Osteocyte (in vitro differentiated cells): ENCODE measurements at places on chromosomes 1 and 21. TPM values are rescaled to one million over a fixed set of nuclear protein-coding genes. Genes with fewer than 3 reads are reported as not detected.

DNA sequence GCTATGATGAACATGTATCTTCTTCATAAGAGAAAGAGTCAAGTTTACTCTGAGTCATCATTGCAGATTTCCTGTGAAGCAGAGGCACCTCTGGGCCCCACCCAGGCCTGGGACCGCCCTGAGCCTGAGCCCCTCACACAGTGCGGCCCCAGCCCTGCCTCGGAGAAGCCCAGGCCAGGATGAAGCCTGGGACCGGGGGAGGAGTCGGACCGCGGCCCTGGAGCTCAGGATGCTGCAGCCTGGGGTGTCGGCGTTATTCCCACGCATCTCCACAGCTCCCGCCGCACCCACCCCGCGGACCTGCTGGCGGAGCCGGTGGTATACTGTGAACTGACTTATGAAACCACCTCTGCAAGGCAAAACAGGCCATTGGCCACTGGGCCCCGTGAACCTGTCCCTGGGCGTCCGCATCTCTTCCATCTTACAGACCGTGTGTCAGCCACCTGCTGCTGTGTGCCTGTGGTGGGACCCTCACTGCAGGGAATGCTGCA is 2.4 kb upstream of the COL6A1 start:
- peak; percentile 84 for DNase-seq

DNA sequence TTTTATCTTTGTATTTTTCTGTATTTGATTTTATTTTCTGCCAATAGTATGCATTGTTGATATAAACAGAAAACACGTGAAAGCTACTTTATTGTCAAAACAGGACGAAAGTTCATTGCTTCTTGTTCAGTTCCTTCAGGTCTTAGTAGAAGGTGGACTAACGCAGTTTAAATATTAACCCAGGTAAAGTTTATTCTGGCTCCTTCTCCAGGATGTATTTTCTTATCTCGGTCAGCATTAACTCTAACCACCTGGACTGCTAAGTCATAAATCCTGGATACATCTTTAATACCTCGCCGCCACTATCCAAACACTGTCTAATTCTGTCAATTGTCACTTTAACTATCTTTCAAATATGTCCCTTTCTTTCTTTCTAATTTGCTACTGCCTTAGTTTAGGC is 5.7 kb upstream of the SOAT1 start:
- DNase-seq = no peak

- no peak for DNase-seq
These were observed 95.5 kb upstream of the B3GALT2 start for GRCh38 chr1:193281894-193282293.

DNA sequence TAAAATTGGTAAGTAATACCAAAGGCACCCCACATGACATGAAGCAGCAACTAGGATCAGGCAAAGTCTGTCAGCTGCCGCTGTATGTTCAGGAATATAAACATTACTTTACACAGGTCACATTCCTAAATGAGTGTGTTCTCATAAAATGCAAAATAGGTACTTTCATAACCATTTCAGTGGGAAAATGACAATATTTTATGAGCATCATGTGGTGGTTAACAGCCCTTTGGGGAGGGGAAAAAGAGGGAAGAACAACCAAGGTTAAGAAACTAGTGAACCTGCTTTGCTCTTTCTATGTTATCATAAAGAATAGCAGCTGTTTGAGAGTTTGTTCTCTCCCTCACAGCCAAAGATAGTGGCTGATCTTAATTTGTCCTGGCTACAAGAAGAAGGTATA is 105.4 kb upstream of the LBR start:
- no peak for DNase-seq

- no peak for DNase-seq
These were observed 1.5 kb upstream of the LAX1 start for GRCh38 chr1:203763505-203763904.

DNA sequence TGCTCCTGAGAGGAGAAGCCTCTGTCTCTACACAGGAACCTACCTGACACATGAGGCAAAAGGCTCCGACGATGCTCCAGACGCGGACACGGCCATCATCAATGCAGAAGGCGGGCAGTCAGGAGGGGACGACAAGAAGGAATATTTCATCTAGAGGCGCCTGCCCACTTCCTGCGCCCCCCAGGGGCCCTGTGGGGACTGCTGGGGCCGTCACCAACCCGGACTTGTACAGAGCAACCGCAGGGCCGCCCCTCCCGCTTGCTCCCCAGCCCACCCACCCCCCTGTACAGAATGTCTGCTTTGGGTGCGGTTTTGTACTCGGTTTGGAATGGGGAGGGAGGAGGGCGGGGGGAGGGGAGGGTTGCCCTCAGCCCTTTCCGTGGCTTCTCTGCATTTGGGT is 3.9 kb upstream of the ACKR1 start:
- no peak for DNase-seq

- peak; percentile 97 for DNase-seq
These were observed 275.9 kb upstream of the C1orf105 start for GRCh38 chr1:172144445-172145061.

DNA sequence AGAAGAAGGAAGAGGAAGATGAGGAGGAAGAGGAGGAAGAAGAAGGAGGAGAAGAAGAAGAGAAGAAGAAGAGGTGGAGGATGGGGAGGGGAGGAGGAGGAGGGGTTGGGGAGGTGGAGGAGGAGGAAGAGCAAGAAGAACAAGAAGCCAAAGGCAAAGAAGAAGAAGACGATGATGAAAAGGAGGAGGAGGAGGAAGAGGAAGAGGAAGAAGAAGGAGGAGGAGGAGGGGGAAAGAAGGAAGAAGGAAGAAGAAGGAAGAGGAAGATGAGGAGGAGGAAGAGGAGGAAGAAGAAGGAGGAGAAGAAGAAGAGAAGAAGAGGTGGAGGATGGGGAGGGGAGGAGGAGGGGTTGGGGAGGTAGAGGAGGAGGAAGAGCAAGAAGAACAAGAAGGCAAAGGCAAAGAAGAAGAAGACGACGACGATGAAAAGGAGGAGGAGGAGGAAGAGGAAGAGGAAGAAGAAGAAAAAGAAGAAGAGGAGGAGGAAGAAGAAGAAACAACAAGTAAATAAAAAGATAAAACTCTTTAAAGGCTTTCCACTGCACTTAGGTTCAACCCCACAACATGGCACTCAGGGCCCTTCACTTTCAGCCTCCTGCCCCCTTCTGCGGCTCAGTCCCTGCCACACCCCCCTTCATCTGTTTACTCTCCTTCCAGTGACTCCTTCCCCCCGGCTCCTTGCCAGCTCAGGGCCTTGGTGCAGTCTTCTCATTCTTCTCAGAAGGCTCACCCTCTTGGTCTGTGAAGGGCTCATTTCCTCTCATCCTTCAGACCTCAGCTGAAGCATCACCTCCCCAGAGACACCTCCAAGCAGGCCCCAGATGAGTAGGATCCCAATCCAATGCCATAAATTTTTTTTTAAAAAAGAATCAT is 114.0 kb downstream of the KCNN3 start:
- no peak for DNase-seq

GRCh38 chr1:208851366-208851765 is 607.2 kb upstream of the PLXNA2 start:
- DNase-seq = no peak

DNA sequence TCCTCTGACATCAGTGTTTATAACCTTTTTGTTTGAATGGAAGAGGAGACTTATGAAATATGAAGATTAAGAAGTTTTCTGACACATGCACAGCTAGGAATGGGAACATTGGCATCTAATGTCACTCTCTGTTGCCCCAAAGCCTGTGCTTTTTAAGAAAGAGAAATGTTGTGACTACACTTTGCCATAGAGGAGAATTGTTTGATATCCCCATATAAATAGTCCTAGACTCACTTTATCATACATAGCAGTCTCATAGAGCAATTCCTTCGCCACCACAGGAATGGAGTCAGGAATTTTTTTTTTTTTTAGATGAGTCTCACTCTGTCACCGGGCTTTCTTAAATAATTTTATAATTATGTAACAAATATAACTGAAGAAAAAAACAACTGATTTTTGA is 1.5 kb downstream of the KRTAP21-3 start:
- no peak for DNase-seq

GRCh38 chr1:172488393-172488792 is 44.5 kb upstream of the PIGC start:
- no peak for DNase-seq

GRCh38 chr21:18164483-18164882 is 80.2 kb upstream of the CHODL start:
- no peak for DNase-seq

- no peak for DNase-seq
These were observed 30.1 kb downstream of the LDLRAD1 start for GRCh38 chr1:53987880-53988279.

- no peak for DNase-seq
These were observed 19.4 kb downstream of the RPS6KC1 start for GRCh38 chr1:213070406-213070805.

- no peak for DNase-seq
These were observed 11.1 kb downstream of the VSIG8 start for GRCh38 chr1:159851407-159851806.

DNA sequence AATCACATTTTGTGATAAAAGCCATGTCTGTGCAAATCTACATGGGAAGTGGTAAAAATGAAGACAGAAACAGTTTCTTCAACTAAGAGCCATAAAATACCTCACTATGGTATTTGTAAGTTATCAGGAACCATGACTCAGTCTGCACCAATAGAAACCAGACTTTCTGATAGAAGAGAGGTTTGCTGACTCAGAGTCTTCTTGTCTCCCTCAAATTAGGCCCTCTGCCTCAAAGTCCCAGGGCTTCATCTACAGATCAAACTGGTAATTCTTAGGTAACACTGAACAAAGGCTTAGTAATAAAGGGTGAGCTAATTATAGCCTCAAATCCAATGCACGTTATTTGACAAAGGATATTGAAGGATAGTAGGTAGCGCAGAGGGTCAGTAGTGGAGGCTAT is 30.9 kb upstream of the SSX2IP start:
- DNase-seq = no peak

GRCh38 chr1:107952989-107953388 is 12.0 kb downstream of the VAV3 start:
- no peak for DNase-seq

- DNase-seq = no peak
These were observed 11.1 kb downstream of the TNFSF18 start for GRCh38 chr1:173039626-173040025.

- no peak for DNase-seq
These were observed 78.9 kb upstream of the ARID1A start for GRCh38 chr1:26616881-26617280.

GRCh38 chr1:87305762-87306161 is 22.9 kb upstream of the LMO4 start:
- DNase-seq = no peak

GRCh38 chr1:95553595-95553994 is 319.6 kb downstream of the RWDD3 start:
- DNase-seq = no peak

GRCh38 chr21:43992121-43992520 is 20.0 kb upstream of the TRAPPC10 start:
- DNase-seq = no peak

- DNase-seq = no peak
These were observed 70.9 kb upstream of the COL6A1 start for GRCh38 chr21:45910548-45911221.

GRCh38 chr1:31507676-31508530 is 68.4 kb upstream of the TINAGL1 start:
- DNase-seq = no peak

- no peak for DNase-seq
These were observed 199.4 kb upstream of the PTBP2 start for GRCh38 chr1:96521994-96522760.

DNA sequence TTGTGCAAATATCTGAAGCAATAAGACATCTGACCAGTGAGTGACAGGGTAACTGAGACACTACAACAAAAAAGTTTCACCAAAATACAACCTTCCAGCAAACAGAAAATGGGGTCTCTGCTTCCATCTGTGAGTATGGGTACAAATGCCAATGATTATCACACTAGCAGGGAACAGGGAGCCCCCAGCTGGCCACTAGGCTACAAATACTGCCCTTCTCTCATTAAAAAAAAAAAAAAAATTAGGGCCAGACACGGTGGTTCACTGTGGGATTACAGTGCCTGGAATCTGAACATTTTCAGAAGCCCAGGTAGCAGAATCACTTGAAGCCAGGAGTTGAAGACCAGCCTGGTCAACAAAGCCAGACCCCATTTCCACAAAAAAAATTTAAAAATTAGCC is 48.4 kb upstream of the EDARADD start:
- DNase-seq = no peak

DNA sequence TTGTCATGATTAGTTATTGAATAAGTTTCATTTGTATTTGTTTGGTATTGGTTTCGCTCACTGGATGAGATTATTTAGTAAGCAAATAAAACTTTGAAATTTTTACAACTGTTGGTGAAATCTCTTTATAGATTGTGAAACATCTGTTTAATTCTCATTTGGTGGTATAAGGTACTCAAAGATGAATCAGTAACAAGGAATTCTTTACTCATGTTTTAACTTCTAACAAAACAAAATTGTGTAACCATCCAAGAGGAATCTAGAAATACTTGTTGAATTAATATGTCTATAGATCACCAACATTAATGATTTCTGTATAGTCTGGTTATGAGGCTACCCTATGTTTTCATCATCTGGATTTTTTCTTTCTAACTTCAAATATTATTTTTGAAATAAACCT is 62.8 kb upstream of the USP25 start:
- DNase-seq = no peak

DNA sequence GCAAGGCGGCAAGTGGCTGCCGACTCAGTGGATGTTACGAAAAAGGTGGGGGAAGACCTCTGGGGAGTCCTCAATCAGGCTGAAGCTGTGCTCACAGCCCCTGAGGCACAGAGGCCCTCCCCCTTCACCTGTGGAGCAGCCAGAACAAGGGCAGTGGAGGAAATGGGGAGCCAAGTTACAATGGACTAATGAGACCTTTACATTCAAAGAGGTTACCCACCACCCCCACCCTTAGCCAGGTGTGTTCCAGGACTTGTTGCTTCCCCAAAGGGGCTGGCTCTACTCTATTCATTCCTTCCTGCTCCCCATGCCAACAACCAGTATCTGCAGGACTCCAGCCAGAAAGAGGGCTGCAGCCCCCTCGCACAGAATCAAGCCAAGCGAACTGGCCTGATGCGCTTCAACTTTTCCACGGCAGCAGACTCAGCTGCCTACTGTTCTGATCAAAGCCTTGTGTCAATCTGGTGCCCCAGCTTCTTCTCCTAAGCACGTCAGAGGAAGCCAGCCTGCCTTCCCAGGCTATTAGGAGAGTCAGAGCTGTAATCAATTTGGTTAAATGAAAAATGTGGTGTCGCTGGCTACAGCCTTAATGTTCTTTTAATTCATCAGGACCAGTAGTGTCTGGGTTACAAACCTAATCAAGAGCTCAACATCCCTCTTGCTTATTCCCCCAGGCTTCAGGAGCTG is 1.8 kb upstream of the SYT2 start:
- DNase-seq = no peak

Gene ASTN1
- not detected in 2 replicates for total RNA-seq

Gene OR6K3
- not detected in 2 replicates for total RNA-seq

Gene OR6Y1
- not detected in 2 replicates for total RNA-seq

Gene LAMC2
- total RNA-seq = 3.5 and 3.6 TPM in 2 replicates

Gene CFHR1
- not detected in 2 replicates for total RNA-seq

Gene CENPF
- 21.5 and 26.5 TPM in 2 replicates for total RNA-seq

Gene ADGRB2
- 8.2 and 8.4 TPM in 2 replicates for total RNA-seq
